ENCODE measurements at places on chromosomes 7 and 10. TPM values are rescaled to one million over a fixed set of nuclear protein-coding genes. Genes with fewer than 3 reads are reported as not detected.

- no peak for DNase-seq
- H3K27ac ChIP-seq = peak overlapping the region; percentile 44
- no peaks in the 10 kb centered on the region for H3K4me1 ChIP-seq
- H3K4me3 ChIP-seq = no peak overlapping the region
Observed at GRCh38 chr10:97676770-97677581, 10.1 kb downstream of the AVPI1 start.

- peaks cover 13% of the 10 kb centered on the region for H3K27me3 ChIP-seq
- no peaks in the 10 kb centered on the region for H3K36me3 ChIP-seq
- DNase-seq = no peak
- H3K4me1 ChIP-seq = peaks cover 6% of the 10 kb centered on the region
- no peak overlapping the region for H3K4me3 ChIP-seq
Observed at GRCh38 chr7:1512781-1513656, 8.8 kb upstream of the INTS1 start.

FAS gene
- total RNA-seq = 18.4 TPM

- H3K4me1 ChIP-seq = no peaks in the 10 kb centered on the region
- peak overlapping the region; percentile 40 for H3K27ac ChIP-seq
- H3K27me3 ChIP-seq = no peaks in the 10 kb centered on the region
- no peak overlapping the region for H3K4me3 ChIP-seq
- no peaks in the 10 kb centered on the region for H3K36me3 ChIP-seq
Observed at GRCh38 chr7:94324380-94325121, 70.1 kb upstream of the COL1A2 start.

DNA sequence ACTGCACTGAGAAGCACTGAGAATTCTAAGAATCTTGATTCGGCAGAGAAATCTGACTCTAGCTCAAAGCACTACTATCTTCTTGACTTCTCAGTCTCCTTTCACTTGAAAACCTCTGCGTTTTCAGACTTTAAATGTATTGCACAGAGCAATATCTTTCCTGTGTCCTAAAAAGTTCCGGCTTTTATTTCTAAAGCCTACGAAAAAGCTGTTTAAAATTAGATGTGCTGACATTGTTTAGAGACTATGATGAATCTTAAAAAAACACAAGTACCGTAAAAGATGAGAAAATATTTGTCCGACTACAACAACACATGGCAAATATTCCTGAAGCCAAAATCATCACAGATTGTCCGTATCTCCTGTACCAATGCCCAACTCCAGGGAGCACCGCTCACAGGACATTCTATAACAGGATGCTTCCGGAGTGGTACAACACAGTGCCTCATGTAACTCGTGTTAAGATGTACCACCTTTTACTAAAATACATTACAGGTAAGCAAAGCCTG is 136.9 kb downstream of the CUBN start:
- no peaks in the 10 kb centered on the region for H3K27me3 ChIP-seq
- H3K4me3 ChIP-seq = peak overlapping the region; percentile 31
- H3K4me1 ChIP-seq = peaks cover under 1% of the 10 kb centered on the region
- peak overlapping the region; percentile 98 for H3K27ac ChIP-seq
- DNase-seq = no peak

DNA sequence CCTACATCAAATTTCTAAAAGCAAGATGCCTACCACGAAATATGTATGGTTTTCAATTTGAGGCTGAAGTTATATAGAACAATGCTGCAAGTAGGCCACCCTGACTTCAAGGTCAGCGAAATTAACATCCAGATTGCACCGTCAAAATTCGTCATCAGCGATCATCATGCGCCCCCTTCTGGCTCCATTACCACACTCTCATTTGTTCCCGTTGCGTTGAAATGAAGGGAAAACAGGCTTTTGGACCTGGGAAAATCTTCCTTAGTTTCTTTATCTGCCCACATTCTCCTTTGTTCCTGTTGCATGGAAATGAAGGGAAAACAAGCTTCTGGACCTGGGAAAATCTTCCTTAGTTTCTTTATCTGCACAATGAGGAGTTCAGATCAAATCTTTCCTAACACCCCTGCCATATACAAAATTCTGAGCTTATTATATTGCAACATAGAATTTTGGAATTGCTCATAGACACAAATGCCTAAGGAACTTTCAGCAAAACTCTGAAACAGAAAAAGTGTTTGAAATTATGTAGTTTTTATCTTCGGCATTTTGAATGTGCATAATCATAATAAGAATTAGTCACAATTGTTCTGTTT is 98.2 kb upstream of the PRKCQ start:
- H3K27ac ChIP-seq = no peak overlapping the region
- H3K4me1 ChIP-seq = no peaks in the 10 kb centered on the region
- no peak for DNase-seq
- no peak overlapping the region for H3K4me3 ChIP-seq
- no peaks in the 10 kb centered on the region for H3K36me3 ChIP-seq

PON3 gene
- 3.6 TPM for total RNA-seq

SLC18A3 gene
- total RNA-seq = not detected

- no peaks in the 10 kb centered on the region for H3K36me3 ChIP-seq
- no peak overlapping the region for H3K27ac ChIP-seq
- H3K4me1 ChIP-seq = peaks cover 8% of the 10 kb centered on the region
- H3K4me3 ChIP-seq = no peak overlapping the region
- no peak for DNase-seq
Observed at GRCh38 chr7:264541-265191, 25.3 kb upstream of the FOXL3 start.

DNA sequence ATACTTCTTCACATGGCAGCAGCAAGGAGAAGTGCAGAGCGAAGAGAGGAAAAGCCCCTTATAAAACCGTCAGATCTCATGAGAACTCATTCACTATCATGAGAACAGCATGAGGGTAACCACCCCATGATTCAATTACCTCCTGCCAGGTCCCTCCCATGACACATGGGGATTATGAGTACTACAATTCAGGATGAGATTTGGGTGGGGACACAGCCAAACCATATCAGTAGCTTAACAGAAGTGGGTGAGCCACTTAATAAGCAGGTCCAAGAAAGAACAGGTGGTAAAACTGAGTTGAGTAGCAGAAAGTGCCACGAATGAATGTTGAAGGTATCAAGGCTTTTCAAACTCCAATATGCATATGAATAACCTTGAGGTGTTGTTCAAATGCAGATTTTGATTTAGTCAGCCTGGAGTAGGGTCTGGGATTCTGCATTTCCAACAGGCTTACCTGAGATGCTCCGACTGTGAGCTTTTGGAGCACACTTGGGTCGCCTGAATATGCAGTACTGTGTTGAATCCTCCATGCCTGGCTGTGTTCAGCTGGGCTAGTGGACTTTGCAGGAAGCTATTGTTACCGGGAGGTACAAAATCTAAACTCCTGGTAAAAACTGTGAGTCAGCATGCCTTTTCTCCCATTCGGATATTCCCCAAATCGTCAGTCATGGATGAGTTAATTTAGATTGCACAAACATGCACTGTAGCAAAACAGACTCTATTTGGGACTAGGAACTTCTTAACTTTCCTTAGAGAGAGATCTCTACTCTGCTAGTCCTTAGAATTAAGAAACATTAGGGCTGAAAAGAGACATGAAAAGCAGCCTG is 69.0 kb upstream of the PRKCQ start:
- H3K27me3 ChIP-seq = no peaks in the 10 kb centered on the region
- no peaks in the 10 kb centered on the region for H3K4me1 ChIP-seq
- no peak for DNase-seq
- no peak overlapping the region for H3K4me3 ChIP-seq
- H3K36me3 ChIP-seq = no peaks in the 10 kb centered on the region

DNA sequence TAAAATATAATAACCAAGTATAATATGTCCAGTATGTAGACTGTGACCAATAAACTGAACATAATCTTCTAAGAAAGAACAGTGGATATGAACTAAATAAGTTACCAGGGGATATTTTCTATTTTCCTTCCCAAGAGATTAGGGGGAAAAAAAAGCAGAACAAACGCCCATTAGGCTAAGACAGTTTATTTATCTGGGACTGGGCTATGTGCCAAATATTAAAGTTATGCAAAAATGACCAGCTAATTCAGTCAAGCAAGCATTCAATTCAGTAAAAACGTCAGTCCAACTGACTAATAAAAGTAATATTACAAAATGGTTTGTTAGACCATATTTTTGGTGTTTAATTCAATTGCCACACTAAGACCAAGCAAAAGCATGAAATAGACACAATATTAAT is 122.2 kb downstream of the TSPAN12 start:
- no peaks in the 10 kb centered on the region for H3K27me3 ChIP-seq
- no peak for DNase-seq
- H3K4me1 ChIP-seq = peaks cover 20% of the 10 kb centered on the region
- no peak overlapping the region for H3K4me3 ChIP-seq
